Gastroesophageal sphincter (tissue), 4 donors: ENCODE measurements at places on chromosomes 3 and 15.
A peak's percentile ranks its signal among the peaks of the same experiment; 100 is the strongest.

DNA sequence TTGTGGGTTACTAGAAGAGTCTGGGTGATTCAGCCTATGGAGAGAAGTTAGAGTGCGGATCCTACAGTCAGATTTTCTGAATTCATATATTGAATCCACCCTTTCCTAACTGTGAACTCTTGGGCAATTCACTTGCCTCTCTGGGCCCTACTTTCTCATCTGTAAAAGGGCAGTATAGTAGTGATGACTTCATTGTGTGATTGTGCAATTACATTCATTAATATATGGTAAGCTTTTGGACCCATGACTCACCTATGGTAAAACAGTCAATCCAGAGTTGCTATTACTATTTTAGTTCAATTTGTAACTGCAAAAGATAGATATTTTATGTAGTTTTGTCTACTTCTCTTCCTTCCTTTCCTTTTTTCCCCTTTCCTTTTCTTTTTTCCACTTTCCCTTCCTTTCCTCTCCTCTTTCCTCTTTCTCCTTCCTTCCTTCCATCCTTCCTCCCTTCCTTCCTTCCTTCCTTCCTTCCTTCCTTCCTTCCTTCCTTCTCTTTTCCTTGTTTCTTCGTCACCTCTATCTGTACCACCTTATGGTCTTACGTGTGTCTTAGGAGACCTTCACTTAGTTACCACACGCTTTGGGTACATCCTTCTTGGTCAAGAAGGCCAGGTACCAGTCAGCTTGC is 37.0 kb downstream of the GMNC start:
- ATAC-seq: no peak

DNA sequence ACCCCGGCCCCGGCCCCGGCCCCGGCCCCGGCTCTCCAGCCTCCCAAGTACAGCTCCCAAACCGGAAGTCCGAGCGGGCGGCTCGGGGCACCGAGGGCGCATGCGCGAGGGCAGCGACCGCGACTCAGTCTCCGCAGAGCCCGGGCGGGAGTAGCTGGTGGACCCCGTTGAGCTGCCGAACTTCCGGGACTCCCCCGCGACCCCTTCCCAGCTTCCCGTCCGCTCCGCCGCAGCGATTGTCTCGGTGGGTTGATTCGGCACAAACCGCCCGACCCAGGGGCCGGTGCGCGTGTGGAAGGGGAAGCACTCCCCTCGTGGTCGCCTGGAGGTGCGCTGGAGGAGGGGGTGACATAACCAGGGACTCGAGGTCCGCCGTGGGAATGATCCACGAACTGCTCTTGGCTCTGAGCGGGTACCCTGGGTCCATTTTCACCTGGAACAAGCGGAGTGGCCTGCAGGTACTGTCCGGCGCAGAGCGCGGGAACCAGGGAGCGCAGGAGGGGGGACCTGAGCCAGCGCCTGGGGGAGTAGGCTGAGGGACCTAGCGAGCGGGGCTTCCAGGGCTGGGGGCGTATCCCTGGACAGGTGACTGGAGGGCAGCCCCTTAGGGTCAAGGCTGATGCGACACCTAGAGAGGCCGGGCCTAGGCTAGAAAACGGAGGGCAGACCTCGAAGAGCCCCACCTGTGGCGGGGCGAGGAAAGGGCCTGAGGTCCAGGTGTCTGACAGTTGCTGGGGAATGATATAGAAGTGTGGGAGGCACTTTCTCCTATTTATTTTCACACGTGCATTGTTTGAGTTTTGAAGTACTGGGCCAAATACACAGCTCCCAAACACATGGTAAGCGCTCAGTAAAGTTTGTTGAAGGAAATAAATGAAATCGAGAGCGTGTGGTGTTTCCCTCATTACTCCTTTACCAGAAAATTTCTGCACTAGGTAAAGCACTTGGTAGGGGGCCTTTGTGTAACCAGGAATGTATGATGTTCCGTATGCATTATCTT is at the start of the genes TUBGCP4 and ZSCAN29:
TSS of gene TUBGCP4 (plus strand) at position 127 of the 1,000 bp plus-strand sequence. CDS start at position 381, 254 bp downstream.
TSS of gene ZSCAN29 (minus strand) at position 69 of the 1,000 bp plus-strand sequence. CDS start 1,130 bp downstream, outside the sequence.
- ATAC-seq: peak; percentile 93

DNA sequence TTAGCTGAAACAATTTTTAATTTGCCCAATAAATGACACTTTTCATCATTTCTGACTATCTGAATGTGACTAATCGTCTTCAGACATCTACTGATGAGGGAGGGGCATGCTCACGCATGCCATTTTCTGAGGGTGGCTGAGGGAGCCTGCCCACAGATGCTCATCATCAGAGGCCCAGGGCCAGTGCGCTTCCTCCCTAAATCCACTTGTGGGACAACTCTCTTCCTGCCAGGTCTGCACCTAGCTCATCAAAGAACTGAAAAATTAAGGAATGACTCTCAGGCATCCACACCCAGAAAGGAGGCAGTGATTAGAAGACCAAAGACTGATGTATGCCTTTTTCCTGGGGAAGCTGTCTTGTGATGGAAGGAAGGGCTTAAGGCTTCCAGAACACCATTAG is 22.8 kb downstream of the RTP3 start:
- ATAC-seq: no peak

DNA sequence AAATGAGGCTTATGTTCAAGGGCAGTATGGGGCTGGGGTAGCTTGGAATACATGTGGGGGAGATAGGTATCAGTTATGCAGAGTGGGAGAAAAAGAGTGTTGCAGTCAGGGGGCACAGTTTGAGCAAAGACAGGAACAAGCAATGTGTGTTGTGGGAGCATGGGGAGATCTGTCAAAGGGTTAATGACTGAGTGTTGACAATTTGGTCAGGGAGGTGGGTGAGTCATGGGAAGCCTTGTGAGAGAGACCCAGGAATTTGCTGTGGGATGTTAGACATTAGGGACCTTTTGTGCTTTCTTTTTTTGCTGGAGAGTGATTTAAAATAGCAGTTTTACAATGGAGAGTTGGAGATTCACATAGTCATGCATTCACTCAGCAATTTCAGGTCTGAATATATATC is 221.6 kb upstream of the NR2E3 start:
- no peak for ATAC-seq

GRCh38 chr3:66532160-66532587 is 31.4 kb upstream of the LRIG1 start:
- no peak for ATAC-seq

GRCh38 chr3:8491271-8492144 is 10.1 kb upstream of the LMCD1 start:
- ATAC-seq: peak; percentile 4

DNA sequence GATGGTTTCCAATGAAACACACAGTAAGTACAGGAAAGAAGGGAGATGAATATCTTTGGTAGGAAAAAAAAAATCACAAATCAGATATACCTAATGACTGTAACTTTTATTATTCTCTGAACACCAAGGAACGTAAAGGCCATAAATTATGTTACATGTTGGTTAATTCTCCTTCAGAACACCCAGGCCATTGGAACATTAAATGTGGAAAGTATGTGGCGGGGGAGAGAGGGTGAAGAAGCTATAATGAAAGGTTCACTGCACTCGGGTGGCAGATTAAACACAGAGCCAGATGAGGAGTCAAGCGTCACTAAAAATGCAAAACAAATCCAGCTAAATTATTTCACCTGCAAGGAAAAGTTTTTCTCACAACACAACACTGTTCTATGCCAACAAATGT is 193.8 kb downstream of the FHIT start:
- no peak for ATAC-seq

GRCh38 chr3:44248152-44248551 is 6.5 kb downstream of the TOPAZ1 start:
- ATAC-seq: no peak

GRCh38 chr15:45146405-45146804 is 16.6 kb downstream of the DUOX1 start:
- no peak for ATAC-seq

GRCh38 chr3:197303452-197303851 is 5.0 kb upstream of the DLG1 start:
- ATAC-seq: no peak

DNA sequence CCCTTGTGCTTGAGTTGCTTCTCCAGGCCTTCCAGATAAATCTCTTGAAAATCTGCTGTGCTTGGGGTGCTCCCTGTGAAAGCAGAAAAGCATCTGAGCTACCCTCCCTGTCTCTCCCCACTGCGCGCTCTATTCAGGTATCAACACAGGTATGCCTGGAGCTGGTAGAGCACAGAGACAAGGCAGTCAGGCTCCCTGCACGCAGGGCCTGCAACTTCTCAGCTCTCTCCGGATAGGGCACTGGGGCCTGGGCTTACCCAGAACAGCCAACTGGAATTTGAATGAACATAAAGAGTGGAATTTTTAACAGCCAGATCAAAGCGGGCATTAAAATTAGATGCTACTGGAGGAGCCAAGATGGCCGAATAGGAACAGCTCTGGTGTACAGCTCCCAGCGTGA is 183.6 kb downstream of the XXYLT1 start:
- ATAC-seq: no peak

DNA sequence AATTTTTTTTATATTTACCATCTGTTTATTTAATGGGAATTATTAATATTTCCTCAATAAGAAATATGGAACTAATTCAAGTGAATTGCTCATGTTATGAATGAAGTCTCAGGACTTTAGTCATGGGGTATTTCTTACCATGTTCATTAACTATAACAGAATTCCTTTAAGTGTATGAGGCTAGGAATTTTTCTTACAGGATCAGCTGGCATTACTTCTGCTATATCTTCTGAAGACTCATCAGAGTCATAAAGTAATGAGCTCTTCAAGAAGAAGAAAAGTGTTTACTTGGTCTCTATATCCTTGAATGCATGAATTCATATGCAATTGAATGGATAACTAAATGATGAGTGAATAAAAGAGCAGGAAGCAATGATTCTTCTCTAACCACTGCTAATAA is 486.8 kb upstream of the THBS1 start:
- no peak for ATAC-seq

- ATAC-seq: no peak
Observed at GRCh38 chr15:45499426-45499825, 23.1 kb downstream of the SLC30A4 start.

DNA sequence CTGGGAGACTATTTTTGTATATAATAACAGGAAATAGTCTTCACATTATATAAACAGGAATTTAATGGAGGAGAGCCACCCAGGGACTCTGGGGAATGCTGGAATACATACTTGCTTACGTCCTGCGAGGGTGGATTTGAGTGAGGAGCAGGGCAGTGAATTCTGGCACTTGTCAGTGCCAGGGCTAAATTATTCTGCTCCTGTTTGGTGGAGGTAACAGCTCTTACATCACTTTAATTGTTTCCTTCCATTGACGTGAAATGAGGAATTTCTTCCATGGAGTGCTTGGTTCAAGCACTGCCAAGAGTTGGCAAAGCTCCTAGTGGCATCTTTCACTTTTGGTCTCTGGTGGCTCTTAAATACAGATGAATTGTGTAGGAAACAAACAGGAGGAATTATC is 94.1 kb upstream of the GOLGA8J start:
- ATAC-seq: no peak

DNA sequence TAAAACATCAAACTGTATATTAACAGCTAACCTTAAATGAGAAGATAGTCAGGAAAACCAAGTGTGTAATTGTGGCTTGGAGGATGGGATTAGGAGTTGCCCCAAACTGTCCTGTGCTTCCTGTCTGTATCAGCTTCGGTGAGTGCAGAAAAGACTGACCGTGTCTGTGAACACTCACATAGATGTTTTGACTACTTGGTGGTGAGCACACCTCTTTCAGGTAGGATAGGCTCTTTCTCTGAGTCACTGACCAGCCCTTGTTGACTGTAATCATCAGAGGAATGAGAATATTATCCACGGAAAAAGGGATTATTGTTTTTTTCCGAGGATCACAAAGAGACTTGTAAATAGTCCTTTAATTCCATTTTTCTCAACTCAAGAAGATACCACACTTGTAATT is 51.5 kb downstream of the GMNC start:
- no peak for ATAC-seq

DNA sequence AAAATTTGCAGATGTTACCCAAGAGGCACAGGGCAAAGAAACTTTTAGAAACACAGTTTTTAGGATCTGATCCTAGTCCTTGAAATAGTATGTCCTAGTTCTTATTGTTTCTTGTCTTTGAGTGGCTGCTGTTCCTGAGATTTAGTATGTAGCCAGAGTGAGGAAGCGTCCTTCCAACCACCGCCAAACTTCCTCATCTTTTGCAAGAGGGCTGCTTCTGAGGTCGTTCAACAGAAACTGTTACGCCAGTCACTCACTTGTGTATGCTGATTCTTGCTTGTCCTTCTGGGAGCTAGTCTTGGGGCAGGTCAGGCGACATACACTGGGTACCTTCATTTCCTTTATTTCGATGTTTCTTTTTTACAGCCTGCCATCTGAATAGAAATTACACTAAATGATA is 577.3 kb upstream of the ZNF717 start:
- ATAC-seq: no peak

- ATAC-seq: peak; percentile 19
Observed at GRCh38 chr3:123679712-123680386, 95.0 kb upstream of the HACD2 start.

DNA sequence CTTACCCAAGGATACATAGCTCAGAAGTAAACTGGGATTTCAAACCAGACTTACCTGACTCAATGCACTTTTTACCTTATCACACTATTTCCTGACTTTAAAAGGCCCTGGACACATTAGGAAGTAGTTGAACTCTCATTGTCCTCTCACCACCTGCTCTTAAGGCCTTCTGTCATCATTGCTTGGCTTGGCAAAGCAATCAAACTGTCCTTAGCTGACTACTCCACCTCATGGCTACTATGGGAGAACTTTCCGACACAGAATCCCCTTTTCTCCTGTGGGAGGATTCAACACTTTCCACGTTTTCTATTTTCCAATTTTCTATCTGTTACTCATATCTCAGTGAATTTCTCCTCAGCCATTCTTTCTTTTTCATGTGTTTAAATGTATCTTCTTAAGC is 55.4 kb downstream of the ZNF148 start:
- ATAC-seq: no peak

DNA sequence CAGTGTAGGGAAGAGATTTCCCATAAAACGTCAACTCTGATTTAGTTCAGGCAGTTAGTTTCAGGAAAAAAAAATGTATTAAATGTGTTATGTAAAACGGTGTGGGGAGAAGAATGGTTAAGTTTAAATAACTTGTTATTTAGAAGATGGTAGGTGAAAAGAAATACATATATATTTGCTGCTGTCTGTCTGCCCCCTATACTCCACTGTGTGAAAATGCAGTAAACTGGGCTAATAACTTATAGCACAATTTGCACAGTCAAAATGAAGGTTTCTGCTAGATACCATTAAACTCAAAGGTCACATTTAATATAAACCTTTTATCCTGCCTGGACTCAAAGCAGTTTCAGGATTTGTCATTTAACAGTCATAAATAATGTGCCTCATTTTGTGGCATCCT is 515.0 kb downstream of the FGF12 start:
- no peak for ATAC-seq

GRCh38 chr3:132343018-132343612 is 25.9 kb downstream of the ACP3 start:
- ATAC-seq: peak; percentile 57

DNA sequence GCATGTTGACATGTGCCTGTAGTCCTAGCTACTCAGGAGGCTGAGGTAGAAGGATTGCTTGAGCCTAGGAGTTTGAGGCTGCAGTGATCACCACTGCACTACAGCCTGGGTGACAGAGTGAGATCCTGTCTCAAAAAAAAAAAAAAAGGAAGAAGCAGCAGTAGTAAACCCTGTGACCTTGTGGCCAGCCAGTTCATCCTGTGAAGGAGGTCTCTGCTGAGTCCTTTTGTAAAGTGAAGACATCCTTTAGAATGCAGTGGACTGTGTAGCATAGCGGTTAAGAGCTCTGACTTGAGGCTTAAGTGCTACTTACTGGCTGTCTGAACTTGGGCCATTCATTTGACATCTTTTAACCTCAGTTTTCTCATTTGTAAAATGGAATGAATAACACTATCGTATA is 8.3 kb downstream of the EXOSC7 start:
- ATAC-seq: no peak

- no peak for ATAC-seq
Observed at GRCh38 chr3:182861348-182861747, 68.0 kb downstream of the ATP11B start.

GRCh38 chr15:79115986-79116665 is 25.5 kb upstream of the RASGRF1 start:
- no peak for ATAC-seq
